ENCODE measurements at places on chromosomes 7 and 10. TPM values are rescaled to one million over a fixed set of nuclear protein-coding genes. Genes with fewer than 3 reads are reported as not detected.

SEMA4G gene
- total RNA-seq, result 7.4 TPM

RNF133 gene
- total RNA-seq, result 9.1 TPM

SFTPA1 gene
- total RNA-seq, result 3,820 TPM

SVIL gene
- total RNA-seq, result 68.4 TPM

BBIP1 gene
- total RNA-seq, result 27.5 TPM

NDUFB2 gene
- 192 TPM for total RNA-seq

TMEM176A gene
- total RNA-seq, result 33.1 TPM

CDC14C gene
- total RNA-seq, result not detected

FAM237B gene
- not detected for total RNA-seq

GRCh38 chr7:105096306-105096705 lies 82.3 kb downstream of the KMT2E start:
- H3K27ac ChIP-seq, result no peak overlapping the region
- no peaks in the 10 kb centered on the region for H3K4me1 ChIP-seq
- no peaks in the 10 kb centered on the region for H3K27me3 ChIP-seq
- DNase-seq, result no peak
- peaks cover 24% of the 10 kb centered on the region for H3K36me3 ChIP-seq
- H3K4me3 ChIP-seq, result no peak overlapping the region

GRCh38 chr10:111473361-111473760 lies 396.5 kb downstream of the ADRA2A start:
- no peaks in the 10 kb centered on the region for H3K36me3 ChIP-seq
- H3K4me3 ChIP-seq, result no peak overlapping the region
- no peaks in the 10 kb centered on the region for H3K27me3 ChIP-seq
- H3K27ac ChIP-seq, result no peak overlapping the region
- DNase-seq, result no peak

- H3K27ac ChIP-seq, result no peak overlapping the region
- DNase-seq, result no peak
- peaks cover 11% of the 10 kb centered on the region for H3K36me3 ChIP-seq
- H3K4me1 ChIP-seq, result peaks cover 3% of the 10 kb centered on the region
Measured at GRCh38 chr7:47356261-47356660, 225.7 kb downstream of the TNS3 start.

DNA sequence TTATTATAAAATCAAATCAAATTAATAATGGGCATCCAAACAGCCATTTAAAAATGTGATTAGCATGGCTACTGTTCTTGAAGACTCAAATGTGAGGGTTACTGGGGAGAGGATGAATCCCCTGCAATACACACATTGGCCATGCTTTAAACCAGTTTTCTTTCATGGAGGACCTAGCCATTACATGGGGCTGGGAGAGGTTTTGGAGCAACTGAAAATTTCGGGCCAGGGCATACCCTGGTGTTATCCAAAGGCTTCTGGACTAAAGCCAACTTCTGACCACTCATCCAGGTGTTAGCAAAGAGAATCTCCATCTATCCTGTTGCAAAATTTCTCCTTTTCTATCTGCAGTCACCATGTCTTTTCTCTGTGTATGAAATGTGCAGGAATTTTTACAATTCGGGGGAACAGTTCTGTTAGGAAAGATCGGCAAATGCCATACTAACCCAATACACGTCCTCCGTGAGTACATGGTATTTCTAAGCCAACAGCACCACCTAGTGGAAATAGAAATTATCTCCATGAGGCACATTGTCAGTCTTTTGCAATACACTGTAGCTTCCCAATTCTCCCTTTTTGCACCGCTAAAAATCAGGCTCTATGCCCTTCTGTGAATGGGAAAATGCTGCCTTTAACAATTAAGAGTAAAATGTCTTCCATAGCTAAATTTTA lies 47.0 kb upstream of the ZNF107 start:
- no peak overlapping the region for H3K27ac ChIP-seq
- DNase-seq, result peak; percentile 33
- H3K27me3 ChIP-seq, result no peaks in the 10 kb centered on the region
- no peak overlapping the region for H3K4me3 ChIP-seq
- no peaks in the 10 kb centered on the region for H3K4me1 ChIP-seq

DNA sequence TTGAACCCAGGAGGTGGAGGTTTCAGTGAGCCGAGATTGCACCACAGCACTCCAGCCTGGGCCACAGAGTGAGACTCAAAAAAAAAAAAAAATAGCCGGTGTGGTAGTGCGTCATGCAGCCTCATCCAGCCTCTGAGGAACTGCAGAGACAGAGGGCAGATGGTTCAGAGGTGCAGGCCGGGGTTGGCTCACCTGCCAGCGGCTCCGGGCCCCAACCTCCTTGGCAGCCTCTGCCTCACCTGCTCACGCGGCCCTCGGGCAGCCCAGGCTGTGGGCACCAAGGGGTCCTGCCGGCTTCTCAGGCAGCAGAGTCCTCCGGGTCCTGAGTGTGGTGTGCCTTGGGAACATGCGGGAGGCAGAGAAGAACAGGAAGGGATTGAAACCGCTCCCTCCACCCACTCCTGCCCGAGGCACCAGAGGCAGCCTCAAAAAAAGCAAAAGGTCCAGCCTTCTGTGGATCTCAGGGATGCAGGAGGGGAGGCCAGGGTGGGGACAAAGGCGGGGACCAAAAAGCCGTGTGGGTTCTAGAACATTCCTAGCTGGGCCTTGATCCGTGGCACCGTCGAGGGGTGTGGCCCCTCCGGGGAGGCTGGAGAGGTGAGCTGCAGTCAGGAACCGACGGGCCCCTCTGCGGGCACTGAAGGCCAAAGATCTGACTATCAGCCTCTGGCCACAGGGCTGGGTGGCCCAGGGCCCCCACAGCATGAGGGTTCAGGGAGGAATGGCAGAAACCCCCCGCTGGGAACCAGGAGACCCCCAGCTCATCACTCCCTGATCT lies 55.4 kb upstream of the DNAJB6 start:
- H3K4me3 ChIP-seq, result no peak overlapping the region
- no peaks in the 10 kb centered on the region for H3K36me3 ChIP-seq

DNA sequence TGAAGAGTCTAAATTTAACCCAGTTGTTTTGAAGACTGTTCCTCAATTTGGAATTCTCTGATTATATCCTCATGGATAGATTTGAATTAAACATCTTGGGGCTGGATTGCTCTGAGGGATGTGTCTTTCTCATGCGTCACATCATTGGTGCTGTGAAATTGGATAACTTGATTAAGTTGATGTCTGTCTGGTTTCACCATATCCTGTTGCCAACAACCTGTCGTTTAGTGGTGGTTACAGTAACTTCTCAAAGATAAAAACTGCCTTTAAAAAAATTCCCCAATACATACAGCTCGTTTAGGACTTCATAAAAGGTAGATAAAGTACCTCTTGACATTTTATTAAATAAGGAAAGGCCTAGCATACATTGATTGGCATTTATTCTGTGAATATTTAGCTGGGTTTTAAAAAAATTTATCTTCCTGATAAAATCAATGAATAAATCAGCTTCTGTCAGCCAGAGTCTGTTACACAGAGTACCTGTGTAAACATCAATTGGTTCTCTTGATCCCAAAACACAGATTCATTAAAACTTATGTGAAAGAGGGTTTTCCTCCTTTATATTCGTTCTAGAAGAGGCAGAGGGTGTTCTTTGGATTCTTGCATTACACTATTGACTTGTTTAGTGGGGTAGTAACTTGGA lies 10.5 kb downstream of the CRCP start:
- H3K36me3 ChIP-seq, result no peaks in the 10 kb centered on the region
- no peak for DNase-seq
- H3K4me3 ChIP-seq, result no peak overlapping the region
- H3K27me3 ChIP-seq, result no peaks in the 10 kb centered on the region
- peaks cover 5% of the 10 kb centered on the region for H3K4me1 ChIP-seq

DNA sequence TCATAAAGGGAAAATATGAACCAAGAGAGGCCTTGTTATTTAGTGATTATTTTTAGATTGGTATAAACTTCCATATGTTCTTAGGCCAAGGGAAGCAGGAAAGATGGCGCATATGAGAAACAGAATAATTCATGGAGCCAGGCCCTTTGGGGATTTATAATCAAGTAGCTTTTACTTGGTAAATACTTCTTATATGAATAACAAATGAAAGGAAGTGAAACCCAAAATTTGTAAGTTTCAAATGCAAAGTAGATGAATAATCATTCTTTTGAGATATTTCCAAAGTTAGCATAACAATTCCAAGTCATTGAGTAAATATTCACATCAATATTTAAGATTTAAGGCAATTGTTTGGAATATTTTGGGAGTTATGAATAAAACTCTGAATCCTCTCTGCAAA lies 13.9 kb upstream of the OPTN start:
- no peak overlapping the region for H3K4me3 ChIP-seq
- H3K27me3 ChIP-seq, result no peaks in the 10 kb centered on the region
- no peak overlapping the region for H3K27ac ChIP-seq
- H3K4me1 ChIP-seq, result no peaks in the 10 kb centered on the region
- DNase-seq, result no peak

DNA sequence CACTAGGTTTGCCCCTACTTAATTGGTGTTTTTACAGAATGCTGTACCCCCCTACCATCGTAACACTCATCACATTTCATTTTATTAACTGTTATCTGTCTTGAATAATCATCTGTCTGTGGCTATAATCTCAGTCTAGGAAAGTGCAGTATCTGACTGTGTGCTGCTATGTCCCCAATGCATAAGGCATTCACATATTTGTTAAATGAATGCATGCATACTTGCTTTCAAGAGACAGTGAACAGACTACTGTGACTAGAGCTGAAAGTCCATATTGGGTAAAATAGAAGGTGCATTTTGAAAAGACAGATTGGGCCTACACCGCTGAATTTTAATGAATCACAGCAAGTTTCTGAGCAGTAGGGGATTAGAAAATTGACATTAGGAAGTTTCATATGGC lies 112.3 kb downstream of the ARHGAP12 start:
- no peaks in the 10 kb centered on the region for H3K36me3 ChIP-seq
- no peaks in the 10 kb centered on the region for H3K4me1 ChIP-seq
- no peak overlapping the region for H3K27ac ChIP-seq
- H3K4me3 ChIP-seq, result no peak overlapping the region
- DNase-seq, result no peak
- no peaks in the 10 kb centered on the region for H3K27me3 ChIP-seq

- DNase-seq, result no peak
- H3K4me3 ChIP-seq, result no peak overlapping the region
Measured at GRCh38 chr10:122861711-122862161, 16.1 kb upstream of the CUZD1 start.

DNA sequence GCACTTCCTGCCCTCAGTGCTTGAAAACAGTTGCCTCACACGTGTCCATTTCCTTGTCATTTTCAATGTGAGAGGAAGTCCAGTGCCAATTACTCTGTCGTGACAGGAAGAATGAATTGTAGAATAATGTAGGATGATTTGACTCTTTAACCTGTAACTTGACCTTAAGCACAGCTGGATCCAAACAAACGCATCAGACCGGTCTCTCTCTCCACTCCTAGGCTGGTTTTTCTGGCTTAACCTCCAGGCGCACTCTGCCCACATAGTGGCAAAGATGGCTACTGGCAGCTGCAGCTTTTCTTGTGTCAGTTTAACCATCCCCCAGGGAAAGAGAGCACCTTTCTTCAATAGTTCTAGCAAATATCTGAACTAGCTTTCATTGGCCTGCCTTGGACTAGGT lies 29.4 kb upstream of the PNLIPRP3 start:
- H3K4me3 ChIP-seq, result no peak overlapping the region
- no peaks in the 10 kb centered on the region for H3K27me3 ChIP-seq
- H3K4me1 ChIP-seq, result no peaks in the 10 kb centered on the region
- DNase-seq, result no peak

DNA sequence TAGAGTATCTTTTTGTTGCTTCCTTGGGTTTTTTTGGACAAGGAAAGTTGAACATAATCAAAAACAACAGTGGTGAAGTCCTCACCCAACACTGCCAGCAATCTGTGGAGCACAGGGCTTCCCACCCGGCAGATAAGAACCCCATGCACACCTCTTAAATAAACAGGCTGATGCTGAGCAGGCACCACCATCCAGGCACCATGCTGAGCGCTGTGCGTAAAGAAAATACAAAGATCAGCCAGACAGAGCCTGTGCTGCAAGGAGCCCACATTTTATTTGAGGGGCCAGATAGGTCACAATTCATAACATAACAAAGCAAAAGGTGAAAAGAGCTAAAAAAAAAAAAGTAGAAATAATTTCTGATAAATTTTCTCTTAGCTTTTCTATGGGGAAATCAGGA lies 231.2 kb downstream of the PTPRN2 start:
- DNase-seq, result no peak
- no peaks in the 10 kb centered on the region for H3K27me3 ChIP-seq
- H3K27ac ChIP-seq, result no peak overlapping the region
- H3K4me1 ChIP-seq, result no peaks in the 10 kb centered on the region

GRCh38 chr10:132611026-132611910 lies 73.7 kb downstream of the INPP5A start:
- no peaks in the 10 kb centered on the region for H3K27me3 ChIP-seq
- no peak overlapping the region for H3K4me3 ChIP-seq
- H3K36me3 ChIP-seq, result peaks cover 8% of the 10 kb centered on the region
- no peak for DNase-seq
- H3K27ac ChIP-seq, result no peak overlapping the region

DNA sequence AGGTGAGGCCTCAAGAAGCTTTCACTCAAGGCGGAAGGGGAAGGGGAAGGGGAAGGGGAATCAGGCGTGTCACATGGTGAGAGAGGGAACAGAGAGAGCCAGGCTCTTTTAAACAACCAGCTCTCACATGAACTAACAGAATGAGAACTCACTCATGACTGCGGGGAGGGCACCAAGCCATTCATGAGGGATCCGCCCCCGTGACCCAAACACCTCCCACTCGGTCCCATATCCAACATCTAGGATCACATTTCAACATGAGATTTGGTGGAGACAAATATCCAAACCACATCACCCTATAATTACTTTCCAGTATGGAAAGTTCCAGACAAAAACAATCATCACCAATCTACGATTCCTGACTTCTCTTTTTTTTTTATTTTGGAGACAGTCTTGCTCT lies 22.9 kb downstream of the HIP1 start:
- no peak overlapping the region for H3K27ac ChIP-seq
- H3K27me3 ChIP-seq, result no peaks in the 10 kb centered on the region
- H3K4me1 ChIP-seq, result peaks cover 12% of the 10 kb centered on the region
- DNase-seq, result no peak

GRCh38 chr7:154914308-154914995 lies 88.5 kb downstream of the PAXIP1 start:
- no peaks in the 10 kb centered on the region for H3K4me1 ChIP-seq
- H3K36me3 ChIP-seq, result no peaks in the 10 kb centered on the region
- H3K27me3 ChIP-seq, result no peaks in the 10 kb centered on the region
- H3K27ac ChIP-seq, result no peak overlapping the region

Measured in lung (tissue), 17 donors.